H4 (cell line): ENCODE measurements at places on chromosomes 12 and 14. TPM values are rescaled to one million over a fixed set of nuclear protein-coding genes. Genes with fewer than 3 reads are reported as not detected.

DNA sequence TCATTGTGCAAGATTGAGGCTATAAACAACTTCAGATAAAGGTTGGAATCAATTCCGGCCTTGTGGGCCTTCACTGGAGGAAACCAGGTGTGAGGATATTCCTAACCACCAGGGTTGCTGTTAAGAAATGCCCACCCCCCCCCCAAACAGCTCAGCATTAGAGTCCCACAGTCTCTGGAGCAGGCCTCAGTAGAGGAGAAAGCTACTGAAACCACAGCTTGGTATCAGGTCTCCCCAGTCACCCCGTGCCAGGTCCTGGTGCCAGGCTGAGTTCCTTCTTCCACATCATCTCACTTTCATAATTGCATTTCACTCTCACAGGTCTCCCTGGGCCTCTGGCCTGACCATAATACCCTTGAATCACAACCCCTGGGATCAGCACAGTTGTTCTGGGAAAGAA is 12.5 kb downstream of the GALNT6 start:
- DNase-seq, result no peak

- no peak for DNase-seq
Measured at GRCh38 chr12:68271346-68271745, 17.9 kb upstream of the IL22 start.

DNA sequence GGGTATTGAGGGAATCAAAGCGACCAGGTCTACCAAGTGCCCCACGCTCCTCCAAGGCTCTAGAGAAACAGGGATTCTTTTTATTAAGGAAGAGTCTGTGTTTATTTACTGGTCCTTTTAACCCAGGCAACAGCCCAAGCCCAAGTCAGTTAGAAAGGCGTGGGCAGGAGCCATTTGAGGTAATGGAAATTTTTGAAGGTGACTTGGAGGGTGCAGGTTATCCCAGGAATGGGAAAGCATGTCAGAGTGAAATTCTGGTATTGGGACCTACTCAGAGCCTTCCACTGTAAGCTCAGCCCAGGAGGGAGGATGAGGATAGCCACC is 2.9 kb downstream of the SLC6A12 start:
- DNase-seq, result no peak

DNA sequence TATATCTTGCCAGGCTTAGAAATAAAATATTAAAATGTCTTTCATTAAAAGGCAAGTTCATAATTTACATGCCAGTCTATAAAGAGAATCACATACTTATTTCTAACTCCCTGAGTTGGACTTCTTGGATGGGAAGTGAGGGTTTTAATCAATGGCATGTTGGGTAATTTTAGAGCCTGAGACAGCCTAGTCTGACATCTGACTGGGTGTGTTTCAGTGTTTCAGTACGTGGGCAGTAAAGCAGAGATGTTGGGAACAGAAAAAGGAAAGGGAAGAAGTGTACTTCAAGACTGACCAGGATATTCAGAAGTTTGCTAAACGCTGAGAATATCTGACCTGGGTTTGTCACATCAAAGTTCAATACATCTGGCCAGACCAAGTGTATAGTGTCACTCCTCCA is 171.8 kb downstream of the BTG1 start:
- DNase-seq, result no peak

GRCh38 chr14:38860530-38860929 is 242.5 kb downstream of the SEC23A start:
- no peak for DNase-seq

GRCh38 chr12:72465155-72465554 is 193.0 kb downstream of the TRHDE start:
- no peak for DNase-seq

Gene CPNE6
- total RNA-seq, result not detected in 2 replicates
